ENCODE measurements at places on chromosomes 3 and 15.

- DNase-seq: no peak
These were observed 101.2 kb downstream of the RFTN1 start for GRCh38 chr3:16412192-16412800.

GRCh38 chr3:126758026-126758425 is 54.0 kb downstream of the CHCHD6 start:
- no peak for DNase-seq

DNA sequence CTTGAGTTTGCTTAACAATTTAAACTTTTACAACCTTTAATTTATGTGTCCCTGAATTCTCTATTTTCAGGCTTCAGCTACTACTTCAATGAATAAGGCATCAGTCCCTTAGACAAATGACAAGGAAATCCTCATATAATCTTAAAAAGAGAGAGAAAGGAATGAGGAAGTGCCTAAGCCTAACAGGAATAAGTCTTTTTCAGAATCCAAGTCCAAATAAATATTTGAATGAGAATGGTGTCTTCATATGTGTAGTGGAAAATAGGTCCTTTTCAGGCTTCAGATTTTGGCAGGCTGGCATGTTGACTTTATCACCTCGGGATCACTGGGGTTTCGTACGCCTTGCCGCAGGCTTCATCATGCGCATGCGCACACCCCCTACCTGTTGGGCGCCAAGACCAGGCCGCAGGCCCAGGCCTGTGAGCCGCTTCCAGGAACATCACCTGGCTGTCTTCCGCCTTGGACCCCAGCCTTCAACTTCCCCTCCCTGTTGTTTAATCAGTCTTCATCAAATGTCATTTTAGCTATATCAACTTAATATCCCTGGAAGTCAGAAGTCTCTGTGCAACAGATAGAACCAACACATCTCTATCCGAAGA is 334.5 kb downstream of the SOX2 start:
- DNase-seq: no peak

DNA sequence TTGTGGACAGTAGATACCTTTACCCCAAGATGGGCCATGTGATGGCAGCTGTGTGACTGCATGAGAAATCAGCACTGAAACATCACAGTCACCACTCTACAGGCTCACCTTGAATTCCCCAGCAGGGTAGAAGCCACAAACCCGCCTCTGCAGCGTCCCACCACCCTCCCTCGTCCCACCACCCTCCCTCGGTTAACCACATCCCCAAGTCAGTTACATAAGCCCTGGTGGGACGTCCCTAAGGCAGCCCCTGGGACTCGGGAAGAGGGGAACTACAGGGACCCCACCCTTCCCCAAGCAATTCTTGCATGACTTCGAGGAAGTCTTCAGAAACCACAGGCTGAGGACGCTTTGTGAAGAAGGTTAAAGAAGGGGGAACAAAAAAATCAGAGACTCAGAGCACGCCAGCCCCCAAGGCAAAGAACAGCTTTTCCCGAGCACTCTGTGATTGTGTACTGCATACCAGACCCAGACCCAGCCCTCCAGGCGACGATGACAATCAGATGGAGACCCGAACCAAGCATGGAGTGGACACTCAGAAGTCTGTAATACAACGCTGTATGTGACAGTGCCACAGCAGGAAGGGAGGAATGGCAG is 60.5 kb downstream of the SH3BP5 start:
- peak; percentile 37 for DNase-seq

DNA sequence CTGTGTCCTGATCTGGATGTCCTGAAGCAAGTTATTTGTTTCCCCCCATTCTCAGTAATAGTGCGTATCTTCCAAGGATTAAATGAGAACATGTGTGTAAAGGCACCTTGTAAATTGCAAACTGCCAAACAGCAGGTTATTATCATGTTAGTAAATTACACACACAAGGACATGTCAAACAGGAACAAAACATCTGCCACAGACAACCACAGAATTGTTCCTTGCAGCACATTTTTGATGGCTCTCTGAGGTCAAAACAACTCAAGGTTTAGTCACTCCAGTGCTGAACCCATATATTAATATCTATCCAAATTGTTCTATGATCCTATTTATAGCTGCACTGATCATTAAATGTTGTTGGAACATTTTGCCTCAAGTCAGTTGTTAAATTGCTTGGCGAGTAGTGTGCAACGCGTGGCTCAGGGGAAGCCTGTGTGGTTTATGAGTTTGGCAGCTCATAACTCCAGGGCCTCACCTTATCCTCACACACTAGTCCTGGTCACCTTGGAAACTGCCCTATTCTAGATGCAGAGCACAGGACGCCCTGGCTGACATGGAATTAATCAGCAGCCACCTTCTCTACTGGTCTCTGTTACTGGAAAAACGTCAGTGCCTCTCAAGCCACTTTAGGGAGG is 46.3 kb upstream of the CDV3 start:
- DNase-seq: no peak

DNA sequence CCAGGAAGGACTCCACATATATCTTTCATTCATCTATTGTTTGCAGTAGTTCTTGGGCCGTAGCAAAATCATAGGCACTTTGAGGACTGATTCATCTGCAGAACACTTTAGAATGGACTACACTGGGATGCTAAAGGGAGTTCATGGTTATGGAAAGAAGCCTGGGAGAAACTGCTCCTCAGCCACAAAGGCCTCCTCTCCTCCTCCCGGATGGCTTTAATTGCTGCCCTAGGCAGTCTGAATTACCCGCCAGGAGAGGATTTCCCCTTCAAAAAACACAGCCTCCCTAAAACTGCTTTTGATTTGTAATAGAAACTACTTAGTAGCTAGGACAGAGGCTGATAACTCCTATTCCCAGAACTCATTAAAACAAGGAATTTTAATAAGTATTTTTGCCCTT is 4.6 kb downstream of the TMEM266 start:
- no peak for DNase-seq
